ENCODE measurements at places on chromosomes 5 and 9.

DNA sequence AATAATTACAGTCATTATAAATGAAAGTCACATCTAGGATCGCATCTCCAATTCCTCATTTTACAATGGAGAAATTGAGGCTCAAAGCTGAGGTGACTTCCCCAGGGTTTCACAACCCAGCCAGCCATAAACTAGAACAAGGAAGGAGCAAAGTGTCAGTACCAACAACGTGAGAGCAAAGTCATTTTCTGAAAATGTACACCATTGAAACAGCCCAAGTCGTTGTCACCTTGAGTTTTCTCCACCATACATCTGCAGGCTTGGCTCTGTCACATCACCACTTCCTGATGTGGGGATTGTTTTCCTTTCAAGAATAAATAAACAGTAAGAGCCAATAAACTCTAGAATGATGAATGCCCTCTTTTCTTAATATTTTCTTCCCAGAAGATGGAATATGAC, 184.5 kb upstream of the PTGER4 start:
- no peak for DNase-seq

DNA sequence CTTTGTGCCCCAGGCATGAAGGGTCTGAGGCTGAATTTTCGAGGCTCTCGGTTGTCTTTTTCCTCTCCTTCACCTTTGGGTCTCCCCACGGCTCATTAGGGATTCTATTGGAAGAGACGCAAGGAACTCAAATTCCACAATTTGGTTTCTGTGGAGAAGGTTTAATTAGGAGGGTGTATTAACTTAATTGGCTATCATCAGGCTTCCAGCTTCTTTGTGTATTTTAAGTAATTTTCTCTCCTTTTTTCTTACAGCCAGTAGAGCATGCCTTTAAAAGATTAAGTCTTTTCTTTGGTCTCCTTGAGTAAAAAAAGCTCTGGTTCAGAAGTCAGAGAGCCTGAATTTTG, 115.4 kb downstream of the PDZD2 start:
- no peak for DNase-seq

- no peak for DNase-seq
Measured at GRCh38 chr9:91429501-91429900, 5.9 kb upstream of the NFIL3 start.

- peak; percentile 24 for DNase-seq
Measured at GRCh38 chr9:112074250-112075008, 100.7 kb downstream of the SUSD1 start.

GRCh38 chr5:111934511-111934910, 177.5 kb upstream of the NREP start:
- no peak for DNase-seq

DNA sequence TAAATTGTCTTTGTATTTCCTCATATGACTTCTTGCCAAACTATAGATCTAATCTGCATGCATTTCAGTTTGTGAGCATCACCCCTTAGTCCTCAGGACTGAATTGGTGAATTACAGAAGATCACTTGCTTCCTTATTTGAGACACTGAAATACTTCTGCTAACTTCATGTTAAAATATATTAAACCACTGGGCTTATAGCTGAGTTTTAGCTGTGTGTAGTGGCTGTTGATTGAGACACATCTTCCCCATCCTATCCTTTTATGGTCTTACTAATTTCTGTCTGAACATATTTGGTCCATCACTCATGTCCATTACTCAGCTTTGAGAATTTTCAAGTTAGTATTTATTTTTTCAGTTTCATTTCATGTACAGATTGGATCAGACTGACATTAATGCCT, 295.9 kb downstream of the PSAT1 start:
- DNase-seq, result no peak

- no peak for DNase-seq
Measured at GRCh38 chr9:127290561-127291065, 26.0 kb downstream of the GARNL3 start.

DNA sequence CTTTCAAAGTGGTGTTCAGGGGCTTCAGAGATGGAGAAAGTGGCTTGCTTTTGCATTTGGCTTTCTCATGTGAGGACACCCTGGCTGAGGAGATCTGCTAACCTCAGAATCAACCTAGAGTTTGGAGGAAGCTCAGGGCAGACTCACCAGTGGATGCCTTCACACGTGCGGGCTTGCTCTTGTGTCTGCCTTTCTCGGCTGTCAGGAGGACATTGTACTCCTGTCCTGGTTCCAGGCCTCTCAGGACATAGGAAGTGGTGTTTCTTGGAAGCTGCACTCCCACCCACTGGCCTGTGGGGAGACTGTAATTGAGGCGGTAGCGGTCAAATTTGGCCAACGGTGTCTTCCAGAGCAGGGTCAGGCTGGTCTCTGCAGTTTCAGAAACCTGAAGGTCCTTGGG, 44.5 kb downstream of the TNC start:
- DNase-seq, result no peak

DNA sequence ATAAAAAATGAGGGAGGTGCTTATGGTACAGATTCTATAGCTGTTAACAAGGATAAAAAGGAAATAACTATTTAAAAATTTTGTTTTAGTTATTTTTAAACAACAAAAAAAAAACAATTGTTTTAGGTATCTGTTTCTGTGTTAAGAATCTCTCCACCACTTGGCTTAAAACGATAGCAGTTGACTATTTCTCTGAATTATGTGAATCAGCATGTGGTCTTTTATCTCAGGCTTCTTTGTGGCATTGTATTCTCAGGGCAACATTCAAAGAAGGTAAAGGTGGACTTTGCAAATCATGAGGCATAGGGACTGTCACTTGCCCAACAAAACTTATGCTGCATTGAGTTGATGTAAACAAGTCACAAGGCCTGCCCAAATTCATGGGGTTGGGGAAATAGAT, 55.2 kb downstream of the ERBIN start:
- DNase-seq, result no peak

DNA sequence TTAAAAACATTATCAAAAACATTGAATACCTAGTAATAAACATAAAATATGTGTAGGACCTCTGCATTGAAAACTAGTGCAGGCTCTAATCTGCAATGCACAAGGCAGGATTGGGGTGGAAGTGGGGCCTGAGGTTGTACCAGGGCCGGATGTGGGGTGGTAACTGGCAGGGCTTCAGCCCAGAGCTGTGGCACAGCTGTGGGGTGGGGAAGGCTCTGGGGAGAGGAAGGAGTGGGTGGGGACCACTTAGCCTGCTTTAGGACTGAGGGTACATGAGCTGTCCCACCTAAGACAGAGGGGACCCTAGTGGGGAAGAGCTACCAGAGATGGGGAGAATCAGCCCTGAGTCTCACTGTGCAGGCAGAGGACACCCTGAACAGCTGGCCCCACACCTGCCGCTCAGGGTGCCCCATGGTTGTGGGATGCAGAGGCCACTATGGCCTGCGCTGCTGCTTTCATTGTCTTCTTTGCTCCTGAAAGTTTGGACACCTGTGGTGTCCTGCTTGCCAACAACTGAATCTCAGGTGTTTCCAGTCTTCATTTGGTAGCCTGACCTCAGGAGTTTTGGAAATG, 311.4 kb downstream of the TLE4 start:
- no peak for DNase-seq

- DNase-seq, result no peak
Measured at GRCh38 chr5:55421074-55421529, 113.3 kb downstream of the MTREX start.

DNA sequence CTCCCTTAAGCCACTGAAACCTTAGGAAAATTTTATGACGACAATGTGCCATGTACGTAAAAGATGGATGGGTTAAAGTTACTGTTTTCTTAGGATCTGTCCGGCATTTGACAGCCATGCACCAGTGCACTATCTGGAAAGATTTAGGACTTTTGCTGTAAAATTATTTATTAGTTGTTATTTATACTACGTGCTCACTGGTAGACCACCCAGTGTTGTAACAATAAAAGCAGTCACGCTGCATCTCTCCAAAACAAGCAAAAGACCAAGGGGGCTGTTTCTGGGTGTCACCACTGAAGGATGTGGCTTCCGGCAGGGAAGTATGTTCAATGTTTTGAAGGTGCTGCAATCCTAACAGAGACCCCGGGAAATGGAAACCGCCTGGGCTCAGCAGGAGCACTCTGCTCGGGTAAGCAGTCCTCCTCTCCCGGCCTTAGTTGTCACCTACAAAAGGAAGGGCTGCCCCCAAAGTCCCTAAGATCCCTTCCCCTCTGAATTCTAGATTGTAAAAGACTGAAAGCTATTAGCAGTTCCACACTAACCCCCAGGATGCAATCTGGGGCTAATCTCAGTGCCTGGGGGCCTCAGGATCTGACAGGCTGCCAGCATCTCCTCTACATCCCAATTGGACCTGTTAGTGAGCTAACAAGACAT, 38.6 kb downstream of the SAXO1 start:
- DNase-seq, result no peak

GRCh38 chr5:114056185-114056538, 305.7 kb upstream of the KCNN2 start:
- no peak for DNase-seq
